ENCODE measurements at places on chromosomes 1 and 21. TPM values are rescaled to one million over a fixed set of nuclear protein-coding genes. Genes with fewer than 3 reads are reported as not detected.

GRCh38 chr1:204462229-204462561 is 32.4 kb downstream of the PIK3C2B start:
- peaks cover 6% of the 10 kb centered on the region for H3K36me3 ChIP-seq
- no peaks in the 10 kb centered on the region for H3K27me3 ChIP-seq
- H3K27ac ChIP-seq: no peak overlapping the region
- H3K4me3 ChIP-seq: no peak overlapping the region

DNA sequence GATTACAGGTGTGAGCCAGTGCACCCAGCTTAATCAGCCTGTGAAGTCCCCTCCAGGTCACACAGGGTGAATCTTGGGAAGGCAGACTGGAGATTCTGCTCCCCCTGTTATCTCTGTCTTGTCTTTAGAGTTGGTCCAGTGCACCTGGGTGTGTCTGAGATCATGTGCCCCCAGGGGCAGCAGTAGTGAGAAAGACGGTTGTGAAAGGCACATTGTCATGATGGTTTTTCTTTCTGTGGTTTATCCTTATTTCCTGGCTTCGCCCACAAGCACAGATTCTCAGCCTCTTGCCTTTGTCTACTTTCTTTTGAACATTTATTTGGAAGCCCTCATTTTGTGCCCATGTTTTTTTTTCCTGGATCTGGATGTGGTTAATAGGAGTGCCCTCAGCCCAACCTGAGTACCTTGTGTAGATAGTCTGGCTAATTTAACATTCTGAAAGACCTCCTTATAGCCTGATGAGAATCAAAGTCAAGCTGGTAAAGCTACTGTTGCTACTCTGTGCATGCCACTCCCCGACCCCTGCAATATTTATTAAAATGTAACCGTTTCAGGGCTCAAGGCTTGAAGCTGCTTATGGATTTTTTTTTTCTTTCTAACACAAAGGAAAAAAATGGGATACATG is 23.7 kb downstream of the UCK2 start:
- no peak overlapping the region for H3K4me3 ChIP-seq
- no peak for DNase-seq
- H3K4me1 ChIP-seq: peaks cover 2% of the 10 kb centered on the region
- H3K36me3 ChIP-seq: no peaks in the 10 kb centered on the region

DNA sequence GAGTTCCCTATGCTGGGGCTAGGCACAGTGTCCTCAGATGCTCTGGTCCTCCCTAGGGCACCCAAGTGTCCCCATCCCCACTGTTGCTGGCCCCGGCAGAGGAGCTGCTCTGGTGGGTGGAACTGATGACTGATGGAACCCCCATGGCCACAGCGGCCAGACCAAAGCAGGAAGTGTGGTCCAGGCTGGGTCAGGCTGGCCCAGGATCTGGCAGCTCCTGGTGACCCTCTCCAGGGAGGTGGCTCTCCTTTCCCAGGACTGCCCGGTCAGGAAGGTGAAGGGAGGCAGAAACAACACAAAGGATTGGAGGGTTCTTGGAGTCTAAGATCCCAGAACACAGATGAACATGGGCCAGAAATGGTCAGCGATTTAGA is 1.1 kb downstream of the NKAIN1 start:
- H3K4me1 ChIP-seq: no peaks in the 10 kb centered on the region
- no peak overlapping the region for H3K4me3 ChIP-seq
- no peaks in the 10 kb centered on the region for H3K36me3 ChIP-seq
- H3K27me3 ChIP-seq: peaks cover 3% of the 10 kb centered on the region
- no peak for DNase-seq

GRCh38 chr1:247089616-247090375 is 11.2 kb upstream of the ZNF670 start:
- no peaks in the 10 kb centered on the region for H3K4me1 ChIP-seq
- no peak overlapping the region for H3K4me3 ChIP-seq
- no peak for DNase-seq
- no peaks in the 10 kb centered on the region for H3K36me3 ChIP-seq
- no peak overlapping the region for H3K27ac ChIP-seq

DNA sequence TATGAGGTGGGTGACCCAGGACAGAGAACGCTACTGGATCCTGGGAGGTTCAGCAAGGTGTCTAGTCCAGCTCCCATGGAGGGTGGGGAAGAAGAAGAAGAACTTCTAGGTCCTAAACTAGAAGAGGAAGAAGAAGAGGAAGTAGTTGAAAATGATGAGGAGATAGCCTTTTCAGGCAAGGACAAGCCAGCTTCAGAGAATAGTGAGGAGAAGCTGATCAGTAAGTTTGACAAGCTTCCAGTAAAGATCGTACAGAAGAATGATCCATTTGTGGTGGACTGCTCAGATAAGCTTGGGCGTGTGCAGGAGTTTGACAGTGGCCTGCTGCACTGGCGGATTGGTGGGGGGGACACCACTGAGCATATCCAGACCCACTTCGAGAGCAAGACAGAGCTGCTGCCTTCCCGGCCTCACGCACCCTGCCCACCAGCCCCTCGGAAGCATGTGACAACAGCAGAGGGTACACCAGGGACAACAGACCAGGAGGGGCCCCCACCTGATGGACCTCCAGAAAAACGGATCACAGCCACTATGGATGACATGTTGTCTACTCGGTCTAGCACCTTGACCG is 8.6 kb upstream of the PIGV start:
- H3K4me3 ChIP-seq: no peak overlapping the region
- H3K27ac ChIP-seq: no peak overlapping the region
- H3K4me1 ChIP-seq: no peaks in the 10 kb centered on the region
- H3K27me3 ChIP-seq: no peaks in the 10 kb centered on the region
- peaks cover 4% of the 10 kb centered on the region for H3K36me3 ChIP-seq

DNA sequence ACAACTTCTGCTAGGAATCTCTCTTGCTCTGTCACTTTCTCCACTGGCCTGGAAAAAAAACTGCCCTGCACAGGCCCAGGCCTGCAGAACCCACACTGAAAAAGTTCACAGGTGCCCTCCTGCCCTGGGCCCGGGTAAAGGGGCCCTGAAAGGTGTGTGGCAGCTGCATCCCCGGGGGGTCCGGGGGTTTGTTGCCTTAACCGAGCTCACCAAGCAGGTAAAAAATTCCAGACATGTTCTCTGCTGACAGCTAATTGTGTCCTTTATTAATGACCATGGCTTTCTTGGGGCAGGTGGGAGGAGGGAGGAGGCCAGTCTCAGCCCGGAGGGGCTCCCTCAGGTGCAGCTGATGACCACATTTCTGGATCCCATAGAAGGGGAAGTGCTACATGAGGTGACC is 122.9 kb downstream of the LACTBL1 start:
- no peaks in the 10 kb centered on the region for H3K36me3 ChIP-seq
- no peaks in the 10 kb centered on the region for H3K27me3 ChIP-seq
- no peak overlapping the region for H3K27ac ChIP-seq
- H3K4me3 ChIP-seq: no peak overlapping the region
- H3K4me1 ChIP-seq: no peaks in the 10 kb centered on the region
- DNase-seq: no peak

DNA sequence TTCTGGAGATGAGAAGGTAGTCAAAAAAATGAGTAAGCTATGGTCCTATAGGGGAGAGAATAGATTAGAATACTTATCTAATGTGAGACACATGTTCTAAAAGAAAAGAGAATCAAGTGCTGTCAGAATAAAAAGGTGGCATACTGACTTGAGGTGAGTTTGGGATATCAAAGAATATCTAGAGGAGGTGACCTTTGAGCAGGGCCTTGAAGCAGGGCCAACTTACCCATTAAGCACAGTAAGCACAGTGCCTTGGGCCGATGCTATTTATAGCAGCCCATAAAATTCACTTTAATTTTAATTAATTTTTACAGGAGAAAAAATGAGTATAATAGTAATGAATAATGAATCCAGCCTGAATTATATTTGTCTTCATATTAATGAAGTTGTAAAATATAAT is 92.2 kb downstream of the XPR1 start:
- no peaks in the 10 kb centered on the region for H3K36me3 ChIP-seq
- H3K4me1 ChIP-seq: peaks cover 1% of the 10 kb centered on the region
- no peaks in the 10 kb centered on the region for H3K27me3 ChIP-seq
- H3K4me3 ChIP-seq: no peak overlapping the region
- no peak overlapping the region for H3K27ac ChIP-seq

CYP4A22 gene
- polyA plus RNA-seq: not detected

AMY2B gene
- polyA plus RNA-seq: 3.5 TPM

Data from aorta (tissue), 5 donors.